Fibroblast of skin of left quadriceps (primary cell): ENCODE measurements at places on chromosomes 3 and 15.

DNA sequence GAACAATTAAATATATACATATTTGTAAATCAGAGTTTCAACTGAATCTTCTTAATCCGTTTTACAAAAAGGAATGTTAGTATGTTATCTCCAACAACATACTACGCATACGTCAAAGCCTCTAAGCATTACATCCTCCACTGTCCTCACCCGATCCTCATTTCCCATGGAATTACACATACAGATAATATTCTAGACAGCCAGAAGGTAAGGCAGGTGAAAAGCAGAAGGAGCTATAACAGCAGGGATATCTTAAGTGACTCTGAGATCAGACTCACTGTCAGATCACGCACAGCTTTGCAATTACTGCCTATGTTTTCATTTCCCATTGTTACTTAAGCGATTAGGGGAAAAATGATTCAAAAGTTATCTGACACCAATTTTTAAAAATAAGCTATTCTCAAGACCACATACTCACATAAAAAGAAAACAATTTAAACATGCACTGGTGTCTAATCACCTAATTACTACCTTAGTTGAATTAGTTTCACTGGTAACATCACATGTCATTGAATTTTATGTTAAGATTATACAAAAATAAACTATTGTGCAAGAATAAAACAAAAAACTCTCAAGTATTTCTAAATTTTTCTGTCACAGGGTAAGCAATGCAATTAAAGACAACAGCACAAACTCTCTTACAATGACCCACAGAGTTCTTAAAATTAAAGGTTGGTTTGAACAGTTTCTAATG lies 92.8 kb downstream of the TBL1XR1 start:
- no peak for DNase-seq

- DNase-seq: no peak
Measured at GRCh38 chr3:46380471-46381221, 9.9 kb downstream of the CCR5 start.

GRCh38 chr3:127959873-127960272 lies 44.8 kb downstream of the KBTBD12 start:
- DNase-seq: no peak

DNA sequence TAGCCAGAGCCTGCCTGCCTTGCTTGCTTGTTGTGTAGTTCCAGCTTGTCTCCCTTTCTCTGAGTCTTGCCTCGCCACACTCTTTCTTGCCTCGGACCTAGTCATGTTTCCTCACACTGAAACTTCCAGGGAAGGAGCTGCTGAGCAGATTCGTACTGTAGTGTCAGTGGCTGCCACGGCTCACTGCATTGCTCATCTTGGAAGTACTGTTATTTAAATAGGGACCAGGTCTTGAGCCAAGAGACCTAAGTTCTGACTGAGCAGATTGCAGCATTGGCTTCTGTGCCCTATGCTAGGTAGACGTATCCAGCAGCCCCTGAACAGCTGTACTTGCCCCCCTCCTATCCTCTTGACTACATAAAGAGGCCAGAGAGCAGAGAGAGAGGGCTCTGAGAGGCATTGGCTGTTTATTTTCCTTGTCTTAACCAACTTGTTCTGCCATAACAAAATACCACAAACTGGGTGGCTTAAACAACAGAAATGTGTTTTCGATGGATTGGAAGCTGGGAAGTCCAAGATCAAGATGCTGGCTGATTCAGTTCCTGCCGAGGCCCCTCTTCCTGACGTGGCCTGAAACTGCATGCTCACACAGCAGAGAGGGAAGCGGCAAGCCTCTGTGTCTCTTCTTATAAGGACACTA lies 5.8 kb upstream of the RARRES1 start:
- no peak for DNase-seq

- DNase-seq: no peak
Measured at GRCh38 chr15:101522091-101522490, 32.6 kb upstream of the PCSK6 start.
